Nephron progenitor cell (in vitro differentiated cells): ENCODE measurements at places on chromosomes 13 and 19.

DNA sequence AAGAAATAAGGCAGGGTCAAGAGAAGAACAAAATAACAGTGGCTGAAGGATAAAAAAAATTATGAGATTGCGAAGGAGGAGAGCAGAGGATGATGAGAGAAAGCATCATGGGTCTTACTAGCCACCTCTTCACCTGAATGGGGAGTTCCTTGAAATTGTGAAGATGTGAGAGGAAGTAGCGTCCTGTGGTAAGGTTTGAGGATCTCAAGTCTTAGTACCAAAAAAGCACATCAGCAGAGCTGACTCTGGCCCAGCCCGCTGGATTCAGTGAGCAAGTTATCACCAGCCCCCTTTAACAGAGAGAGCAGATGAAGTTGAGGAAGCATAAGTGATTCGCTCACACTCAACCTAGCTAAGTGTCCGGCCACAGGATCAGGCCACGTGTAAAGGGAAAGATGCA lies 61.8 kb downstream of the RXFP2 start:
- no peak for DNase-seq

- no peak for DNase-seq
Observed at GRCh38 chr19:30806311-30806710, 434.1 kb downstream of the ZNF536 start.

- DNase-seq, result no peak
Observed at GRCh38 chr13:31896427-31896826, 135.1 kb upstream of the FRY start.

DNA sequence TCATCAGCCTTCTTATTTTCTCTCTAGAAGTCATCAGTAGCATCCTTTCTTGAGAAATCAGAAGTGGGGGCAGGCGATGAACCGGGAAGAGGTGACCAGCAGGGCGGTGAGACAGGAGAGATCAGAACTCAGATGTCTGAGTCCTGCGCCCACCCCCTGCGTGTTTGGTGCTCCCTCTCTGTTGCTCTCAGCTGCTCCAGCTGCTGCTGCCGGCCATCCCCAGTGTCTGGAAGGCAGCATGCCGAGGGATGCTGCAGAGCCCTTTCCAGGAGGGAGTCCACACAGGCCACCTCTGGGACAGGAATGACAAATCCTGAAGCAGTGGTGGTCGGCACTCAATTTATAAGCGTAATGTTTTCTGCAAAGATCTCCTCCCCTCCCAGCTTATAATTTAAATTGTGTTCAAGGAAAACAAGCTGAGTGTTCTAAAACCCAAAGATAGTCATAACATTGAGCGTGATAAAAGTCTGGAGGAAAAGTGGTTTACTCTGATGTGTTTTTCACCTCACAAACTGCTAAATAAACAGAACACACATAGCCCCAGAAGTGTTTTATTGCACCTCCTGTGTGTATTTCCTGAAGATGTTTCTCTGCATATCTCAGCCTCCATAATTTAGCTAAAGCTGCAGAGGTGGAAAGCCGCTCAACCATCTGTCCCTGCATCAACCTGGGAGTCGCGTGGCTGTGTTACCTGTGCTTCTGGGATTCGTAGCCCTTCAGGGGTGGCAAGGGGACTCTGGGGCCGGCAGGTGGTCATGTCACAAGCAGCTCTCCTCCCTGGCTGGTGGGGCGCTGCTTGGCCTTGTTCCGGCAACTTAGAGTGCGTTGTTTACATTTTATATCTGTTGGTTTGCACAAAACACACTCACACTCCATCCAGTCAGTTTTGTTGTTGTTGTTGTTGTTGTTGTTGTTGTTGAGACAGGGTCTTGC lies 191.2 kb downstream of the USP12 start:
- DNase-seq, result no peak

- DNase-seq, result no peak
Observed at GRCh38 chr13:46039411-46040182, 12.9 kb downstream of the ZC3H13 start.

DNA sequence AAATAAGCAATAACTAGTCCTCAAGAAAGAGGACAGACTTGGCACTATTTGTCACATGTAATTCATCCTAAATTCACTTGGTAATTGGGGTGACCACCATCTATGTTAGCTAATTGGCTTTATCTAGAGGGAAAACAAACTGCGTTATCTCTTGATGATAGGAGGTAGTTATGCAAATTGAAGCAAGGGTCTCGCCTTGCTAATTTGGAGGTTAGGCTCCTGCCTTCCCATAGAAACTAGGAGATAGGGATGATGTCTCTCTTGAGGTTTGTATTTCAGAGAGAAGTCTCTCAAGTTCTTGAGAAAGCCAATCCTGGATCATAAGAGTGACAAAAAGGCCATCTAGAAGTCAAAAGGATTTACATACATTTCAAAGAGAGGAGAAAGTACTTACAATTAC lies 179.9 kb downstream of the SLITRK6 start:
- no peak for DNase-seq

DNA sequence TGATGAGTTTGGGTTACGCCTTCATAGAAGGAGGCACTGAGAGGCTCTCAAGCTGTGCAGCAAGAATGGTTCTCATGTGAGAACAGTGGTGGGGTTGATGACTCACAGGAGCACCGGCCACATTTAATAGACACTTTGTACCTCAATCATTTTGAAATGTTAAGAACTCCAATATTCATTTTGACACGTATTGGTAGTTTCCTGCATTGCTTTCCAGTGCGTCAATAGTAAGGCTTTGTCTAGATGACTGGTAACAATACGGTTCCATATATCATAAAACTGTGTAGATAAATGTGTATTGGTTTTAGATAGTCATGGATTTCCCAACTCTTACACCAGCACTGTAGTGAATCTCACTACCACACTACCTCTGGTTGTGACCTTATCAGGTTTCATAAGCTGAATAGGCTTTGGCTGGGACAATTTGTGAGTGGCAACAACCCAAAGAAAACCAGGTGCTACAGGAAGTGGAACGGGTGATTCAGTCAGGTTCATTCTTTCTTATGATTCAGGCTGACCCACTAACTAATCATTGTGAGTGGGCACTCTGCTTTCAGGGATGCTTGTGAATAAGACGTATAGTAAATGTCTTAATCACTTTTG lies 362.6 kb downstream of the KLF5 start:
- DNase-seq, result no peak

GRCh38 chr13:30446126-30446500 lies 19.6 kb downstream of the HMGB1 start:
- DNase-seq, result no peak

DNA sequence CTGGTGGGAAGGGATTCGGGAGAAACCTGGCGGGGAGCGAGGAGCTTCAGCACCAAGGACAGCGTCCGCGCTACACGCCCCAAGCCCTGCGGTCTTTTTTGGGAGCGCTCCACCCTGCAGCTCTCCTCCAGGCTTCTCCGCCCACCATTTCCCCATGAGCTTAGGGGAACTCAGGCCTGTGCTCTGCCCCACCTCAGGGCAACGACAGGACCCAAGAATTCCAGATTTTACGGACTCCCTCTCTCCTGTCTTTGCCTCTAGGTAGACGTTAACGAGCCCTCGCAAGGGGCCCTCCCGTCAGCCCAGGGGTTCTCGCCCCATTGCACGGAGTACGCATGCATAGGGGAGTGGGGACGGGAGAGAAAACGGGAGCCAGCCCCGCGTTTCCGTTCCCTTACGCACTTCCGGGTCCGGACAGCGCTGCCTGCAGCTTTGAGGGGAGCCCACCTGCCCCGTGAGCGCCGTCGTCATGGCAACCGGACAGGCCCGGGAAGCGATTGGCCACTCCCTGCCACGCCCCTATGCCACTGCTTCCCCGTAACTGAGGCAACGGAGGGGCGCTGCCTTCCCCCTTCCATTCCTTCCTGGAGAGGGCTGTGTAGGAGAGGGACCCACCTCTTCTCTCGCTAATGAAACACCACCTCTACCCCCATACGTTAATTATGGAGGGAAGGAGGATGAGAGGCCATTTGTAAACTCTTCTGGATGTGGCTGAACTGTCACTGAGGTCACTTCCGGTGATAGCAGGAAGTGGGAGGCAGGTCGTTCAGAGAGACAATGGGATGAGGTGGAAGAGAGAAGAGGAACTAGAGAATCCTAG lies 20.8 kb downstream of the NOVA2 start:
- peak; percentile 92 for DNase-seq

DNA sequence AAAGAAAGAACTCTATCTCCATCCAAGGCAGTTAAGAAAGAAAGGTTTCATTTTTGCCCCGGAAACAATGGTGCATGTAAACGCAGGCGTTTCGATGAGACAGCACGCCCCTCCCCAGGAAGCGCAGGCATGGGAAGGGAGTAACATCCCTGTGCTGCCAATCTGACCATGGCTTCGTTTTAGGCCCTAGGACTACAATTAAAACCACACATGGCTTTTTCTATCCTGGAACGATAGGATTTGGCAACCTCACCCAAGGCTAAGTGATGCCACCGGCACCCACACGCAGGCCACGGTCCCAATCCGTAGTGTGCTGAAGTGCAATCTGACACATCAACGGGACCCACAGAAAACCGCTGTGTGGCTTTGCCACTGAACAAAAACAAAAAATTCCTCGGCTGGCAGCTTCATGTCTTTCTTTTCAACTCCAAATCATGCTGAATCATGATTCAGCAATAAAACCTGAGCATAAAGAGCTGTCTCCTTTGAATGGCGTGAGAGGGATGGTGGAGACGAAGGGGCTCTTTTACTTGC lies 24.2 kb downstream of the RANBP3 start:
- DNase-seq, result no peak

DNA sequence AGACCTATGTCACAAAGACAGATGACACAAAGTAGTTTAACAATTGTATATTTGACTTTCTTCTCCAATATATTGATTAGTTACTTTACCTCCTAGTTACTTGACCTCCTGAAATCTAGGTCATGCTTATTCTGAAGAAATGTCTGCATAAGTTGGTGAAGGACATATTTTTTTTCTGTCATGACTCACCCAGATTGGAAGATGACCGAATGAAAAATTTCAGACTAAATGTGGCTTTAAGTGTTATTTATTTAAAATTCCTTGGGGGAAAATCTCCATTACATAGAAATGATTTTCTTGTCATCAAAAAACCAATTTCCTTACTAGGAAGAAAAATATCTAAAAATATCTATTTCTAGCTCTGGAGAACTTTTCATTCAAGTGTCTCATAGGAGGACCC lies 217.1 kb downstream of the POSTN start:
- DNase-seq, result no peak

DNA sequence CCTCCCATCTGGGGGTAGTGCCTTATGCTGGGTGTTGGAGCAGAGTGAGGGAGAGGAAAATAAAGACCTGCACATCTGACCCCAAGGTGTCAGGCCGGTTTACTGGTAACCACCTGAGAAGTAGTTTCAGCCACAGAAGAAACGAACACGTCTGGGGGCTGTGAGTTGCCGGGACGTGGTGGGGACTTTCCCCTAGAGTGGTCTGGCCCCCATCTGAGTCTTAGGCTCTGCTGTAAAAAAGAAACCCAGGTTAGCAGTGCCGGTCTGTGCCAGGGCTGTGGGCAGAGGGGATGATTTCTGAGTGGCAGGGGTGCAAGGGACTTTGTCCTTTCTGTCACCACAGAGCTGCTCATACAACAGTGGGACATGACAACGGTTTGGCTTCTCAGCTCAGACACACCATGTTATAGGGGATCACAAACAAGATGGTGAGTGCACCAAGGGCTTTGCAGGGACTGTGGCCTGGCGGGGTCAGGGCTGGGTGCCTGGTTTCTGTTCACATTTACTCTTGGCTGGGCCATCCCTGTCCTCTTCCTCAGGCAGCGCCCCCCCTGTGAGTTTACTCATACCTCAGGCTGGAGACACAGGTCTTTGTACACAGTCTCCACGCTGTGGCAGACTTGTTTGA lies 9.0 kb downstream of the GCDH start:
- no peak for DNase-seq

DNA sequence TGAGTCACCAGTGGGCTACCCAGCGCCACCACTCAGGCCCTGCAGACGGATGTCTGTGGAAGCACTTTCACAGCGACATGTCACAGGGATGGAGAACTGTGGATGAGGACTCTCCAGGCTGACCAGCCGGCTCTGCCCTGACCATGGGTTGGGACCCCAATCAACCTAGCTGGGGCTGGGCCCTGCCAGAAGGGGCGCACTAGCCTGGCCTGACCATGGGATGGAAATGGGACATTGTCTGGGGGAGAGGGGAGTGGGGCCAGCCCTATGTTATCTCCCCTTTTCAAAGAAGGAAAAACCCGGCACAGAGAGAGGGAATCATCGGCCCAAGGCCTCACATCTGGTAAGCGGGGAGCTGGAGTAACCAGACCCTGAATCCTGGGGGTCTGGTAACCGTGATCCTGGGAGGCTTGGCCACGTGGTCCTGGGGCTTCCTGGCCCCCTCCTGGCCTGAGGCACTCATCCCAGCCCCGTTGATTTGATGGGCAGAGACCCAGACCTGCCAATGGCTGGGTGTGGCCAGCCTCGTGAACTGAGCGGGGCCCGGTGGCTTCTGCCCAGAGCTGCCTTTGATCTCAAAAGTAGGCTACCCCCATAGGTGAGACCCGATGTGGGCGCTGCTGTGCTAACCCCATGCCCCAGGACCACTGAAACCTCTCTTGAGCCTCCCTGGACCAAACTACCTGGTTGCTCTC lies 11.2 kb upstream of the SLC7A10 start:
- DNase-seq, result no peak

- DNase-seq, result no peak
Observed at GRCh38 chr13:30711375-30711774, 24.0 kb upstream of the ALOX5AP start.

- no peak for DNase-seq
Observed at GRCh38 chr19:40438284-40438683, 5.9 kb downstream of the SERTAD3 start.

DNA sequence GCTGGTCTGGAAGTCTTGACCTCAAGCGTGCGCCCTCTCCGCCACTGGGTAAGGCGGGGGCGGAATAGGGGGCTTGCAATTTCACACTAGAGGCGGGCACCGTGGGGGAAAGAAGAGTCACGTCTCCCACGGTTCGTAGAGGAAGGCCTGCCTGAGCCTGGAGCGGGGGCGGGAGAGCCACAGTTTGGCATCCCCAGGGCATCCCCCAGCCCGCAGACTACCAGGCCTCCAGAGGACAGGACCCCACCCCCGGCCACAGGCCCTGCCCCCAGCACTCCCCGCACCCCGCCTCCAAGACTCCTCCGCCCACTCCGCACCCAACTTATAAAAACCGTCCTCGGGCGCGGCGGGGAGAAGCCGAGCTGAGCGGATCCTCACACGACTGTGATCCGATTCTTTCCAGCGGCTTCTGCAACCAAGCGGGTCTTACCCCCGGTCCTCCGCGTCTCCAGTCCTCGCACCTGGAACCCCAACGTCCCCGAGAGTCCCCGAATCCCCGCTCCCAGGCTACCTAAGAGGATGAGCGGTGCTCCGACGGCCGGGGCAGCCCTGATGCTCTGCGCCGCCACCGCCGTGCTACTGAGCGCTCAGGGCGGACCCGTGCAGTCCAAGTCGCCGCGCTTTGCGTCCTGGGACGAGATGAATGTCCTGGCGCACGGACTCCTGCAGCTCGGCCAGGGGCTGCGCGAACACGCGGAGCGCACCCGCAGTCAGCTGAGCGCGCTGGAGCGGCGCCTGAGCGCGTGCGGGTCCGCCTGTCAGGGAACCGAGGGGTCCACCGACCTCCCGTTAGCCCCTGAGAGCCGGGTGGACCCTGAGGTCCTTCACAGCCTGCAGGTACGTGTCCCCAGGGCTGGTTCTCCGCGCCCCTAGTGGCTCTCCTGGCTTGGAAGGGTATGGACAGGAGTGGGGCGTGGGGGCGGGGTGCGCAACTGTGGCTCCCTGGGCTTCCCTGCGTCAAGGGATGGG lies at the start of gene ANGPTL4:
Gene ANGPTL4 (plus strand): TSS at position 353 of the 969 bp plus-strand sequence. CDS start 167 bp downstream, at position 520.
- DNase-seq, result peak; percentile 74
